ENCODE measurements at places on chromosomes 4 and X.

- DNase-seq = no peak
Observed at GRCh38 chr4:8287343-8288280, 18.1 kb downstream of the HTRA3 start.

DNA sequence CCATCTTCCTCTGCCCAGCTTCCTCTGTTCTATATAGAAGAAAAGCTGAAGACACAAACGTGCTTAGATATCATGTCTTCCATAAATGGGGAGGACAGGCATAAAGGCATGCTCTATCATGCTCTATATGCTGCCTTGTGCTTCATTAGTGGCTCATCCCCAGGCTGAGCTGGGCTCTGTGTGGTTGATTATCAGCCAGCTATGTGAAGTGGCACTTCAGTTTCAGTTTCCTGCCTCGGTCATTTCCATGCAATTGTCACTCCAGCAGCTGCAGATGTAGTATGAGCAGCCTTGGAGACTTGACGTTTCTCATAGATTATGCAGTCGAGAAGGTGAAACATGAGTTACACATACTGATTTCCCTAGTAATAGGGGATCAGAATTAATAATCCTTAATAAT is 106.2 kb downstream of the SYTL5 start:
- no peak for DNase-seq

DNA sequence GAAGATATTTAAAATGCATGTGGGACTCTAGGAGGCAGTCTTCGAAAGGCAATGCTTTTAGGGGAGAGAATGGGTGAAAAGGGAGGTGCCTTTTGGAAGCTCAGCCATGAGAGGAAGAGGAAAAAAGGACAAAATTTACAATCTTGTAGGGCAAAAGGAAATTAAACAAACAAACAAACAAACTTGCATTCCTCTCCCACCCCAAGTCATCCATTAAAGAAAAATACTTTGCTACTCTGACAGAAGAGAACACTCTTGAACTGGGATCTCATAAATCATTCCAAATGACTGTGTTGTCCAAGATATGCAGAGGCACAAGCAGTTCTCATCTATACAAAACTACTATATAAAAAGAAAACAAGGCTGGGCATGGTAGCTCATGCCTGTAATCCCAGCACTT is 46.7 kb downstream of the HELQ start:
- DNase-seq = no peak

DNA sequence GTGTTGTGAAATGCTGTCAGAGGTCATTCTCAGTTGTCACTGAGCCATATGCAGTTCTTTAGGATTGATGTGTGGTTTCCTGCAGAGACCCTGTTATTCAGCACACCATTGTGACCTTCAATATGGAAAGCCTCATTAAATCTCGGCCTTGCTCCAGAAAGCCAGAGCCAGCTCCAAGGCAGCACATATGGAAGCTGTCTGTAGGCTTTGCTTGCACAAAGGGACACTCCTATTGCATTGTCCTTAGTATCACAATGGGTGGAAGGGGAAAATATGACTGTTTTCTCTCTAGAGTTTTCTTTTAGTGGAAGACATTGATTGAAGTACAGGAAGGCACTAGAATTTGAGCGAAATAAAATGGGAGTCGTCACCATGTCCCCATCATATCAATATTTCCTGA is 179.0 kb downstream of the CEP135 start:
- no peak for DNase-seq

GRCh38 chr4:180455226-180455625 is 1788.0 kb upstream of the TENM3 start:
- no peak for DNase-seq

DNA sequence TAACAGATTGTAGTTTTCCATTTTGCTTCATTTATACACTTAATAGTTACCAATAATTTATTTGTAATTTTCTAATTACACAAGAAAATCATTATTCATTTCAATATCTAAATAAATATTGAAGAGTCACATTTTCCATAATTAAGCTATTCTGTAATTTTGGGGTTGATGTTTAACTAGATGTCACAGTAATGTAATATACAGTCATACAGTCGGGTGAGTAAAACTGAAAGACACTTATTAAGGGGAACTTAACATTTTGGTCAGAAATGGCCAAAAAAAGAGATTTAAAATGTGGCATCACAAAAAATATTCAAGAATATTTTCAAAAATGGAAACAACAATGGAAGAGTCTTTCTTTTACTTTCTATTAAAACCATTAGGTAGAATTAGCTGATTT is 1080.3 kb downstream of the ARAP2 start:
- no peak for DNase-seq
